Fibroblast of skin of right biceps (primary cell): ENCODE measurements at places on chromosomes 1 and 21.

GRCh38 chr1:87220993-87221392 lies 107.7 kb upstream of the LMO4 start:
- DNase-seq = peak; percentile 56

DNA sequence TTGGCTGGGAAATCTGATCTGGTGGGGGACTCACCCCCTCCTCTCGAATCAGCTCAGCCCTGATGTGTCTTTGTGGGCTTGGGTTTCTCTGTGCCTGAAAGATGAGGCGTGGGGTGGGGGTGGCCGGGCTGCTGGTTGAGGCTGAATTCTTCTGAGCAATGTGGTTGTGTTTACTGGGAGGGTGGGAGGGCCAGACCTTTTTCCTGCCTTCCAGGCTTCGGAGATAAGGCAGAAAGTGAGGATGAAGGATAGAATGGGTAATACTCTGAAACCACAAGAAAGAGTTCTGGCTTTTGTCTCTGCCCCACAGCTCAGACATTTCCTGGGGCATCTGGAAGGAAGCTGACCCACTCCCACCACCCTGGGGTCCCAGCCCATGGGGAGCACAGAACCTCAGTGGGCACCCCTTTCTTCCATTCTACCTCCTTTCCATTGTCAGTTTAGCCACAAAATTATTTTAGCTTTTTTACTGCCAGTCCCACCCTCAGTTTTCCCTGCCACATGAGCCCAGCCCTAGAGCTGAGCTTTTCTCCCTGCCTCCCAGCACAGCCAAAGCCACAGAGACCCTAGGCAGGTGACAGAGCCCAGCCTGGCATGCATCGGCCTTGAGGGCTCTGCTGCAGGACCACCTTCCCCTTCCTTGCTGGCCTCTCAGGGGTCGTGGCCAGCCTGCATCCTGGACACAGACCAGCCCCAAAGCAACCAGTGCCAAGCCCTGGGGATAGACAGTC lies 11.2 kb downstream of the ALX3 start:
- peak; percentile 59 for DNase-seq

- peak; percentile 27 for DNase-seq
Measured at GRCh38 chr1:232227306-232227705, 402.6 kb downstream of the SIPA1L2 start.

DNA sequence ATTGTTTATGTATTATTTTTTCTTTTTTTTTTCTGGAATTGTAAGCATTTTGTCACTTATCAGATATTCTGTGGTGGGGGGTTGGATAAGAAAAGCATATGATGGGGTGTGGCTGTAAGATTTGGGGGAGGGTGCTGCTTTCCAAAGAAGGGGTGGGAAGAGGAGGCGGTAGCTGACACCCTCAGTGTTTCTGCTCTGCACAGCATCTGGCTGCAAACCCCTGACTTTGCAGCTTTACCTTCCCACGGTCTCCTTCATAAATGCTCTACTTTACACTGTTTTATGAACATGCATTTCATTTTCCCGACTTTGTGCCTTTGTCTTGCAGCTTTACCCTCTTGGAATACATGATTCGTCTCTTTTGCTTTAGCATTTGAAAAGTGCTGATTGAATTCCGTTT lies 7.6 kb downstream of the FMN2 start:
- no peak for DNase-seq

GRCh38 chr1:224498574-224499170 lies 64.1 kb upstream of the WDR26 start:
- peak; percentile 84 for DNase-seq

DNA sequence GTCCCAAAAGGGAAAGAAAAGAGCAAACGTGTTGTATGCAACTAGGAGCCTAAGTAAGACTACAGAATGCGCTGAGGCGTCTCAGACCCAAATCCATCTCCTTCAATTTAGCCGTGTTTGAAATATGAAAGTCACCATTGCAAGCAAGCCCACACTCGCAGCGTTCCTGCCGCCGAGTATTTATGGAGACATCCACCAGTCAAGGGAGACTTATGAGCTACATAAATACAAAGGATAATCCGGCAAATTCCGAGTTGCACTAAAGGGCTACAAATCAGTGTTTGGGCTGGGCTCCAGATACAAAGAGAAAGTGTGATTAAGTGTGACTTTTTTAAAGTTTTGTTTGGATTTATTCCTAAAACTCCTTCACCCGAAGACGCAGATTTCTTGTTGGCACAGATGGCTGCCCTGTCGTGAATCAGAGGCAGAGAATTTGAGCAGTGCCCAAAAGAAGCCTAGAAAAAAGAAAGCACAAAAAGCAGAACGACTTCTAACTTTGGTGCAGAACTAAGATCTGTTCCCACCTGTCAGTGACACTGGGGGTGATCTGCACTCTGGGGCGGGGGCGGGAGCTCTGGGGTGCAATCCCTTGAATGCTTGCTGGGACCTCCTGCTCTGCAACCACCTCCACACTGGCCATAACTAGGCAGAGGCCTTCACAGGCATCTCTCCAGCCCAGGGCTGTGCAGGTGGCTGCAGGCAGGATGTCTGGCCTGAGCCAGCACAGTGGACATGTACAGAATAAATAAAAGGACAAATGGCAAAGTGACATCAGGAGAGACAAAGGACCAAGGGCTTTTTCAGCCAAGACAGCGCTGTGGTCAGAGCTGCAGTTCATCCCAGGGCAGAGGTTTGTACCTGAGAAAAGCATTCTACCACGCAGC lies 489.7 kb downstream of the NPHP4 start:
- no peak for DNase-seq

GRCh38 chr1:62625415-62625814 lies 28.1 kb downstream of the ANGPTL3 start:
- DNase-seq = peak; percentile 19

DNA sequence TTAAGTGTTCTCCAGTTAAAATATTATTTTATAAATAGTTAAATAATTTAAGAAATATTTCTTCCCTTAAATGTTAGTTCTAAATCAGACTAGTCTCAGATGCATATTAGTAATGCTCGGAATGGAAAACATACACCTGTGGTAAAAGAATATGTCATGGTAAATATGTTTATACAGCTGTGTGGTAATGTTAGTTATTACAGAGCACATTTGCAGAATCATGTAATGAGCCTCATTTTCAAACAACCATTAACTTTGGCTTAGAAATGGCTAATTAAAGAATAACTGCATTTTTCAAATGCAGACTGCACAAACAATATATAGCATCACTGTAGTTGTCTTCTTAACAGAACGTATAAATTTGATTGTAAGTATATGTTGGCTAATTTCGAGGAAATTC lies 90.3 kb downstream of the DISP1 start:
- no peak for DNase-seq

DNA sequence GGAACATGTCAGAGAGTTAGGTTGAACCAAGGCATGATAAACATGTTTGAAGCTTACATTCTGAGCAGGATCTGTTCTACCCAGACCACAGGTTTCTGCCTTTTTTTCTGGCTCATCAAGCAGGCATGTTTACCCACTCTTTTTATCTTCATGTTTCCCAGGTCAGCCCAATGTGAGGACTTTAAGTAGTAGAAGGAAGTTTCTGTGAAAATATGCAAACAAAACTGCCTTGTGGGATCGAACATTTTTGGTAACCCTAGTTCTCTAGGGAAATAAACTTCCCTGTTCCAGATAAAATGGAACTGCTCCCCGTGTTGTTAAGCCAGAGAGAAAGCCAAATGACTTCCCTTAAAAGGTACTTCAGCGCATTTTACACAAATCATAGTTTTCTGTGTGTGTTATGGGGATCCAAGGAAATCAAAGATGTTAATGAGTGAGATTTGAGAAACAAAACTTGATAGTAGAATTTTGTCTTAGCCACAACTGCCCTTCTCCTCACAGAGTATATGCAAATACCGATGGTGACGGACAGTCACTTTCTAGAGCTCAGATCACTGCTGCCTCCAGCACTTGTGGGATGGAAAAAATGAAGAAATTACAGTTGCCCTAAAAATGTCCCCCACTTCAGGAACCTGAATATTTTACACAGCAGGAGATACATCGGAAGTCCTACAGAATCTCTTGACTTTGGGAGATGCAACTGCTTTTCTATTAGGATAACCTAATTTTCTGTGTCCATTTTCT lies 765 bp upstream of the HIPK1 start:
- DNase-seq = peak; percentile 11

DNA sequence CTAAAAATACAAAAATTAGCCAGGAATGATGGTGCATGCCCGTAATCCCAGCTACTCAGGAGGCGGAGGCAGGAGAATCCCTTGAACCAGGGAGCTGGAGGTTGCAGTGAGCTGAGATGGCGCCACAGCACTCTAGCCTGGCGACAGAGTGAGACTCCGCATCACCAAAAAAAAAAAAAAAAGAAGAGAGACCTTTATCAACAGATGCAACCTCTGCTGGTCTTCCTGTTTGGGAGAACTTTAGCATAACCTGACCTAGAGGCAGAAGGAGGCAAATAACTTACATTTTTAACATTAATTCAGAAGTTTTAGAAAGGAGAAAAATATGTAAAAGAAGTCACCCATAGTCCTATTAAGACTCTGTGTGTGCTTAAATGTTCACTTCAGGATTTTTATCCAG lies 32.4 kb downstream of the SLAMF1 start:
- DNase-seq = no peak

DNA sequence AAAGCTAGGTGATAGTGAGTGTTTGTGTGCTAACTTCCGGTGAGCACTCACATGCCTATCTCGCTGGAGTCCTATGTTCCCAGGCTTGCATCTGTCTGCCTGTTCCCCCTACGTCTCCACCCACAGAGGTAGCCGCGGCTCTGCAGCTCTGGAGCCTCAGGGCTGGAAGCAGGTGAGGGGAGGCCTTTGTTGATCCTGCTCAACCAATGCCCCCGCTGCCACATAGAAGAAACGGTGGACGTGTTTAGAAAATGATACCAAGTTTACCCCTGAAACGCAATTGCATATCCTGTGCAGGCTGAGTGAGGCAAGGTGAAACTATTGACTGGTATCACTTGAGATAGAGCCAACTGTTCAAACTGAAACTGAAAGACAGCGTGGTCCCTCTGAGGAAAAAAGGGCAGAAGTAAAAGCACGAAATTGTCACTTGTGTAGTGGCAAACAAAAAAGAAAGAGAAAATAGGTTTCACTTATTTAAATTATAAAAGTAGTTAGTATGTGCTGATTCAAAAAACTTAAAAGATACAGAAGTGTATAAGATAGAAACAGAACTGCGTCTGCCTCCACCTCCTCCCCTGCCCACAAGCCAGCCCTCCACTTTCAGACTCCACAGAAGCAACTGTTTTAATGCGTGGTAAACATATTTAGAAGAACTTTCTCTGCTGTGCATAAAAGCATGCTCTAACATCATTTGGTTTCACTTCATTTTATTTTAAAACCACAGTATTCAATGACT lies 38.6 kb upstream of the ETS2 start:
- no peak for DNase-seq

GRCh38 chr1:203626910-203627246 lies 246 bp downstream of the ATP2B4 start:
- DNase-seq = no peak

DNA sequence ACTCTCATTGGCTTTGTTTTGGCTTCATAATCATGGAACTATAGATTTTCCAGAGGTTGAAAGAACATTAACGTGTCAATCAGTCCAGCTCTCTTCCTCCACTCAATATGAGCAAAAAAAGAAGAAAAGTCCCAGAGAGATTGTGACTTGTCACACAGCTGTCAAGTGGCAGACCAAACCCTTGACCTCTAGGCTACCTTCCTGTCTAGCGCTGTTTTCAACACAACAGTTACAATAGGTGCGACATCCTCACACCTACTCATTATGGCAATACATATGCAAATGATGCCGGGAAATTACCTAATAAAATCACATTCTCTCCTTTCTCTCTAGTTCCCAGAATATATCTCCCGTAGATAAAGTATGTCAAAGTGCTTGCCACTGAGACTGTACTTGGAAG lies 1.1 kb downstream of the WARS2 start:
- DNase-seq = no peak

DNA sequence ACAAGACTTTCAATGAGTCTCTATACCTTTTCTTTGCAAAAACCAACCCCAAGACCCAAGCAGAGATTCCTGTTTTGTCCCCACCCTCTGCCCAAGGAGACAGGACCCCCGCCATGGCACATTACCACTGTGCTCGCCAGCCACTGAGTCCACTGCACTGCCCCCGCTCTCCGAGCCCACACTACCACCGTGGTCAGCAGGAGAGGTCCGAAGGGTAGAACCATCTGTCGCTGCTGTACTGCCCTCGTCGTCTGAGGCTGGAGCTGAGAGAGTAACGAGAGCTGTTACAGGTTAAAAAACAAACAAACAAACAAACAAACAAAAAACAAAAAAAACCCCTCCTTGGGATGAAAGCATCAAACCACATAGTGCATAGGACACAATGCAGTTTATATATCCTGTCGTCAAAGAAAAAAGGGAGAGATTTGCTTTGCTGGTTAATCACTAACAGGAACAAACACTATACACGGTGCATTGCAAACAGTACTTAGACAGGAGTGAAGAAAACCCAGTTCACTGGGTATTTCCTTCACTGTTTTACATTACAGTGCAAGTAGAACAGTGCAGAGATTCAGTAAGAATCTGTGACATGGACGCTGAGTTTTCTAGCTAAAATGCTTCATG lies 71.0 kb downstream of the UBR4 start:
- no peak for DNase-seq

DNA sequence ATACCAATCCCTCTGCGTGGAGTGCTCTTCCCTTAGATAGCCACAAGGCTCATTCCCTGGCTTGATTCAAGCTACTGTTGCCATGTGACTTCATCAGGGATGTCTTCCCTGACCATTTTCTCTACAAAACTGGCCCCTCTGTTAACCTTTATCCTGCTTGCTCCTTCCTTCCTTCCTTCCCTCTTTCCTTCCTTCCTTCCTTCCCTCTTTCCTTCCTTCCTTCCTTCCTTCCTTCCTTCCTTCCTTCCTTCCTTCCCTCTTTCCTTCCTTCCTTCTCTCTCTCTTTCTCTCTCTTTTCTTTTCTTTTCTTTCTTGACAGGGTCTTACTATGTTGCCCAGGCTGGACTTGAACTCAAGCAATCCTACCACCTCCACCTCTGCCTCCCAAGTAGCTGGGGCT lies 6.2 kb upstream of the RYR2 start:
- no peak for DNase-seq

DNA sequence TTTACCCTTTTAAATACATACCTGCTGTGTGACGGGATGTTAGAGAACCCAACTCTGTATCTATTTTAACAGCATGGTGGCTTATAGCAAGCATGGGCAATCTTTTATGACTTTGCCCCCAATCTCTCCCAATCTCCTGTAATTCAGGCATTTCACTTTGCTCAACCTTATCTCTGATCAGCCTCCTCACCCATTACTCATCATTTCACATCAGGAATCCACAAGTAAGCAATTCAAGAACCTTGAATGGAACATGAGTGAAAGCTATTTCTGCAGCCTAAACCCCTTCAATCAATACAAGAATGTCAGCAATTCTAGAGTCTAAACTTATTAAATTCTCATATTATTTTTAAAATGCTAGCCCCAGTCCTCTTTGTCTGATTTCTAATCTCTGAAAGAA lies 199.8 kb downstream of the ST6GALNAC3 start:
- peak; percentile 17 for DNase-seq

GRCh38 chr1:181484821-181485220 lies 1.5 kb downstream of the CACNA1E start:
- DNase-seq = no peak

DNA sequence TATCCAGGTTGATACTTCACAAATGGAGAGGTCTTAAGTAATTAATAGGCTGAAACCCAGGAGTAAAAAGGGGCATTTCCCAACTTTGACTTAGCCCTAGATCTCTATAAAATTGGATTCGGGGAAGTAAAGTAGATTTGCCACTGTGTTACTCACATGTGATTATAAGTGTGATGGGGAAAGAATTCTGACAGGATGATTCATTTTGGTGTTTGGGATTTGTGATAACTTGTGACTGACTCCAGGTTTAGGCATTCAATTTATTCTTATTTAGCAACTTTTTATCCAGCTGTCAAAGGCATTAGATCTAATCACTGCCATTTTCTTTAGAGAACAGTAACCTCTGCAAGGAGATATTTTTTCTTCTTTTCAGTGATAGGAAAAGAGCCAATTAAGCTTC lies 175.5 kb downstream of the ASTN1 start:
- peak; percentile 67 for DNase-seq
